ENCODE measurements at places on chromosomes 5 and 9.

- DNase-seq, result no peak
Measured at GRCh38 chr5:96415897-96416296, 17.2 kb downstream of the PCSK1 start.

DNA sequence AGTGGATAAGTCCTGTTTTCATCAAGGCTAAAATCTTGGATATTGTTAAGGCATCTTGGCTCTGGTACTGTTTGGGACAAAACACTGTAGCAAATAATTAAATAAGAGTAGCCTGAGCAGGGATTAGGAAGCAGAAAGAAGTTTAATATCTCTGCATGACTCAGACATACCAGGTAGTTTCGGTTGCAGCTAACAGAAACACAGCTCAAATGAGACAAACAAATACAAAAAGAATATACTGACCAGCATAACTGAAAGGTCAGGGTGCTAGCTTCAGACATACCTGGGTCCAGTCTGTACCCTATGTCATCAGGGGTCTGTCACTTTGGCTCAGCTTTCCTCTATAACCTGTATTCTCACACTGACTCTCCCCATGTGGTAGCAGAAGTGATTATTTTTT is 156.4 kb upstream of the MAP3K1 start:
- DNase-seq, result no peak

DNA sequence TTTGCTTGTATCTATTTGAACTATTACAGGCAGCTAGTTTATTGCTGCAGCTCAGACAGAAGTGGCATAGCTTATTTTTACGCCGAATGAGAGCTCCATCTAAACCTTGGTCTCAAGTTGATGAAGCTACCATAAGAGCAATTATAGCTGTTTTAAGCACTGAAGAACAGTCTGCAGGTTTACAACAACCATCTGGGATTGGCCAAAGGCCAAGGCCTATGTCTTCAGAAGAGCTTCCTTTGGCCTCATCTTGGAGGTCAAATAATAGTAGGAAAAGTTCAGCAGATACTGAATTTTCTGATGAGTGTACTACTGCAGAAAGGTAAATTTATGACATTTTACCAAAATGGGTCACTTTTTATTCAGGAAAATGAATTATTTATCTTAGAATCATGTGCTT is 67.9 kb downstream of the YTHDC2 start:
- DNase-seq, result no peak

GRCh38 chr9:89039664-89040063 is 48.4 kb downstream of the S1PR3 start:
- DNase-seq, result no peak

- DNase-seq, result no peak
Measured at GRCh38 chr9:35060548-35061207, 11.7 kb downstream of the VCP start.

DNA sequence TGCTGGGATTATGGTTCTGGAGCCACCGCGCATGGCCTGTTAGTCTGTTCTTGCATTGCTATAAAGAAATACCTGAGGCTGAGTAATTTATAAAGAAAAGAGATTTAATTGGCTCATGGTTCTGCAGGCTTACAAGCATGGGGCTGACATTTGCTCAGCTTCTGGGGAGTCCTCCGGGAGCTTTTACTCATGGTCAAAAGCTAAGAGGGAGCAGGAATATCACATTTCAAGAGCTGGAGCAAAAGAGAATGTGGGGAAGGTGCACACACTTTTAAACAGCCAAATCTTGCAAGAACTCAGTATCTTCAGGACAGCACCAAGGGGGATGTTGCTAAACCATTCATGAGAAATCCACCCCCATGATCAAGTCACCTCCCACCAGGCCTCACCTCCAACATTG is 12.1 kb downstream of the JAK2 start:
- DNase-seq, result no peak

- no peak for DNase-seq
Measured at GRCh38 chr9:126569036-126569435, 44.7 kb upstream of the LMX1B start.

DNA sequence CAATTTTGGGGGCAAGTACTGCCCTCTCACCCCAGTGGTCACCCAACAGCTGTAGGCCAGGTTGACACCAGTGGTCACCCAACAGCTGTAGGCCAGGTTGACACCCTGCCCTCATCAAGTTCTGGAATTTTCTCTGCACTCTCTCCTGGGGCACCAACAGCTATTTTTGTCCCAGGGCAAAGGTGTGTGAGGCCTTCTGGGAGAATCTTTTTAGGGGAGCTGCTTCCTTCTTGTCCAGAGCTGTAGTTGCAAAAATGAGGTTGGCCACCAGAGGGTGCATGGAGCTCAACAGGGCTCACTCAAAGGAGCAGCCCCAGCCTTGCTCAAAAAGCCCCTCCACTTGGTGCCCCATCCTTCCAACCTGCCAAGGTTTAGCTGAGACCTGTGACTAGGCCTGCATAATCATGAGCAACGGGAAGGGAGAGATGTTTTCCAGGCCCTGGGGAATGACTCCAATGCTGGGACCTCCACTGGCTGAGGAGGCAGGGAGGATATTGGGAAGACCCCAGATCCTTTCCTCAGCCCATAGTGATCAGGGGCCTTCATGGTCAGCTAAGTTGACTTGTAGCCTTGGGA is 10.6 kb upstream of the P4HA2 start:
- peak; percentile 80 for DNase-seq

DNA sequence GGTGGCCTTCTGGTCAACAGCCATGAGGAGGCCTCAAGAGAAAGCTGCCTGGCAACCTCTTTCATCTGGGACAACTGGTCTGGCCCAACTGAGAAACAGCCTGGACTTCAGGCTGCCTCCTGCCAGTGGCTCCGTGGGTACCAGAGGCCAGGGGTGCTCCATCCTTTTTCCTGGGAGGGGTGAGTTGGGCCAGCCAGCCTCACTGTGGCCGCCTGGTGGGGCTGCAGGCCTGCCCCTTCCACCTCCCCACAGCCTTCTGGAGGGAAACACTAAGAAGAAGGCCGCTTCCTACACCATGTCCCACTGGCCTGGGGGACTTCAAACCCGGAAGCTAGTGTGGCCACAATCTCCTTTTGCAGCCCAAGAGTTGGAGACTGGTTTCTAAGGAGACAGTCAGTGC is 13.8 kb upstream of the NKD2 start:
- no peak for DNase-seq

DNA sequence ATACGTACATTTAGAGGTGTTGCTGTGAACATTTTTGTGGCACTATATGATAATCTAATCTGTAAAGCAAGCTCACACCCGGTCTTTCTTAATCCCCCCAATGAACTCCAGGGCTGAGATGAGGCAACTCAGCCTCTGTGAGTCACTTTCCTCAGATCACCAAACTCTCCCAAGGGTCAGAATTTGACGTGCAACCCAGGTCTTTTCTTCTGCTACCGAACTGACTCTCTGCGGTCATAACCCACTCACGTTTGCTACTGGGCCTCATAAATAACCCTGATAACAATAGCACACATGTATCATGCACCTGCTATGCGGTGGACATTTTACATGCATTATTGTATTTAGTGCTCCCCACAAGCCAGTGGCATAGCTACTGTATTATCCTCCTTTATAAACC is 153.1 kb downstream of the DROSHA start:
- DNase-seq, result no peak

GRCh38 chr5:154071799-154072413 is 33.1 kb downstream of the MFAP3 start:
- no peak for DNase-seq

- no peak for DNase-seq
Measured at GRCh38 chr5:109900911-109901627, 211.3 kb downstream of the MAN2A1 start.

- no peak for DNase-seq
Measured at GRCh38 chr5:3026099-3026498, 274.6 kb upstream of the IRX2 start.

- no peak for DNase-seq
Measured at GRCh38 chr9:70761139-70761670, 346.7 kb upstream of the KLF9 start.

DNA sequence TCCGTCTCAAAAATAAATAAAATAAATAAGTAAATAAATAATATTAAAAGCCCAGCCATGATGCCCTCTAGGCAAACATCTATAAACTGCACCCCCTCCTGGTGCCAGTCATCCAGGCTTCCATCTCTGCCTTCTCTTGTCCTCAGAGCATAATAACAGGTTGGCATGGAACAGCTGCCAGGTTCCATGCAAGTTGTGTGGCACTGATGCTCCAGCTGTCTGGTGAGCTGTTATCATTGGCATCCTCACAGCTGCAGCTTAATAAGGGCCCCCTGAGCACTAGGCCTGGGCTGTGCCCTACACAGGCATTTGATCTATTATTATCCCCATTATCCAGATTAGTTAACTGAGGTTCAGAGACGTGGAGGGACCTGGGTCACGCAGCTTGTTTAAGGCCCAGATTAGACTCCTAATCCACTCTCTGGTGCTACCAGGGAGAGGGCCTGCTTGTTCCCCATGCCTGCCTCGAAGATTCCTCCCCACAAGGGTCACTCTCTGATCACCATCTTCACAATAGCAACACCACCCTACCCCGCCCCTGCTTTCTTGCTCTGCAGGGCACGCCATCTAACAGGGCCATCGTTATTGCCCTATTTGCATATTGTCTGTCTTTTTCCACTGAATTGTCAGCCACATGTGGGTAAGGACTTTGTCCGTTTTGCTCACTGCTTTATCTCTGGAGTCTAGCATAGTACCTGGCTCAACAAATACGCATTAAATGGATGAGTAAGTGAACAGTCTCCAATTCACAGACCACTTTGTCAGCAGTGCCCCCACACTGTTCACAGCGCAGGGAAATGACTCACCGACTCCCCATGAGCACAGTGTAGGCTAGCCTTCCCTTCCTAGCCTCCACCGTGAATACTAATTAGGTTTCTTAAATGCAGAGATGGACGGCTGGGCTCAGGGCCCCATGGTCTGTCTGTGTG is 1.5 kb upstream of the DNM1 start:
- no peak for DNase-seq

- no peak for DNase-seq
Measured at GRCh38 chr5:121251954-121252353, 599.7 kb upstream of the FTMT start.

DNA sequence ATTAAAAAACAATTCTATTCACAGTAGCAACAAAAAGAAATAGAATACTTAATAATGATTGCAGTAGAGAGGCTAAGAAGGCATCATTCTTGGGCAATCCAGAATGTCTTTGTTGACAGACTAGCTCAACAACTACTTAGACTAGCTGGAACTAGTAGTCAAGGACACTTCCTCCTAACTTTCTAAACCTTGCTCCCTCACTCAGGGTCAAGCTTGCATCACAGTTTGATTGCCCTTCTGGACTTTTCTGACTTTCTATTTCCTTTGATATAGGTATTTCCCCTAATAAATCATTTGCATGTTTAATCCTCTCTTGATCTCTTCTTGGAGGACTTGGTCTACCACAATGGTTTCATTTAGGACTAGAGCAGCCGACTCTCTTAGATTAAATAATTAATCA is 1107.9 kb downstream of the PTPRD start:
- no peak for DNase-seq

DNA sequence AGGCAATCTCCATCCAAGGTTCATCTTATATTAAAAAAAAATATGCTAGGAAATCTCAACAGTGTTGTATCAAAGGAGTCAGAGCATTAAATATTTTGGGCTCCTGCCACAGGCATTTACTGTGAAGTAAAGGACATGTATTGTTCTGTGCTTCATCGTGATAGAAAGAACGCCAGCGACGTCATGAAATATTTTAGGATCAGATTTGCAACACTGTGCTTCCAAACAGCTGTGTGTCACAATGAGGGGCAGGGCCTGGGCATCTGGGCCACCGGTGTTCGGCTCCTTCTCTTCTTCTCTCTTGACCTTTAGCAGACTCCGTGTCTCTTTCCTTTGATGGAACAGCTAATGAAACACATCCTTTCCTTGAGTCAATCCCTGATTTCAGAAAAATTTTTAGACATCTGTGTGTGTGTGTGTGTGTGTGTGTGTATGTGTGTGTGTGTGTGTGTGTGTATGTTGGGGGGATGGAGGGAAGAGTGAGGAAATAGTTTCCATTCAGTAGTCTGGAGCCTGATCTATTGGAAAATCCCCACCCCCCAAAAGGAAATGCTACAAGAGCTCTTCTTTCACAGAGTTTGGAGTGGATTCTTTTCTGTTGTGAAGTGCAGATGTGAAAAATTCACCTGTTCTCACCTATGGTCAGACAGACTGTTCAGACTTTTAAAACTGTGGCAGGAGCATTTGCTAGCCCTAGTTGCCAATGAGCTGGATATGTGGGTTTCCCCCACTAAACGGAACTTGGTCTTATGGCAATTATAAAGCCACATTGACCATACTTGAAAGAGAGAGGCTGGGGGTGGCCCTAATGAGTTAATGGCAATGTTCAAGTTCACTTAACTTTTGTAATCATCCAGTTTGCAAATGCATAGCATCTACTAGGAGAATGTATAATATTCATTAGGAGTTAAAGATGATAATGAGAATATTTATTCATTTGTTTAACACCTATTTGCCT is 18.1 kb upstream of the TNC start:
- DNase-seq, result no peak

GRCh38 chr9:130201974-130202373 is 29.8 kb downstream of the NCS1 start:
- DNase-seq, result no peak

- DNase-seq, result no peak
Measured at GRCh38 chr5:158478139-158478538, 619.2 kb upstream of the CLINT1 start.

- DNase-seq, result no peak
Measured at GRCh38 chr5:76492819-76493189, 89.7 kb downstream of the IQGAP2 start.

DNA sequence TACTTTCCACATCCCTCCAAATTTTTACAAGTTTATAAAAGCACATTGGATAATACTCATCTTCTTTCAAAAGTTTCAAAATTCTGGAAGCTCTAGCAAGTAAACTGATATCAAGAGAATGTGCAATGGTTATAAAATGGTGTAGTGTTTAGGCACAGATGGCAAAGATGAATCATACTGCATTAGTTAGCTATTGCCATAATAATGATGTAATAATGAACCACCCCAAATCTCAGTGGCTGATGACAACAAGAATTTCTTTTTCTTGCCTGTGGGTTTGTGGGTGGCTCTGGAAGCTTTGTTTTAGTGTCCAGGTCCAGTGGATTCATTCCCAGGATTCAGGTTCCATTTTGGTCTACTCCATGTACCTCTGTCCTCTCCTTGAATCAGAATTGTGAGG is 319.0 kb downstream of the BRINP1 start:
- DNase-seq, result no peak

- no peak for DNase-seq
Measured at GRCh38 chr5:154260224-154260927, 69.8 kb downstream of the GALNT10 start.

- no peak for DNase-seq
Measured at GRCh38 chr5:103522586-103522985, 40.0 kb downstream of the NUDT12 start.

- DNase-seq, result no peak
Measured at GRCh38 chr9:130301483-130302286, 36.1 kb downstream of the HMCN2 start.

Data from stimulated activated CD8-positive, alpha-beta memory T cell treated with anti-CD3 and anti-CD28 coated beads, Interleukin-4, amount 100 ng/mL, for 4 hours (primary cell).